ENCODE measurements at places on chromosomes 1 and 21.
A peak's percentile ranks its signal among the peaks of the same experiment; 100 is the strongest.

DNA sequence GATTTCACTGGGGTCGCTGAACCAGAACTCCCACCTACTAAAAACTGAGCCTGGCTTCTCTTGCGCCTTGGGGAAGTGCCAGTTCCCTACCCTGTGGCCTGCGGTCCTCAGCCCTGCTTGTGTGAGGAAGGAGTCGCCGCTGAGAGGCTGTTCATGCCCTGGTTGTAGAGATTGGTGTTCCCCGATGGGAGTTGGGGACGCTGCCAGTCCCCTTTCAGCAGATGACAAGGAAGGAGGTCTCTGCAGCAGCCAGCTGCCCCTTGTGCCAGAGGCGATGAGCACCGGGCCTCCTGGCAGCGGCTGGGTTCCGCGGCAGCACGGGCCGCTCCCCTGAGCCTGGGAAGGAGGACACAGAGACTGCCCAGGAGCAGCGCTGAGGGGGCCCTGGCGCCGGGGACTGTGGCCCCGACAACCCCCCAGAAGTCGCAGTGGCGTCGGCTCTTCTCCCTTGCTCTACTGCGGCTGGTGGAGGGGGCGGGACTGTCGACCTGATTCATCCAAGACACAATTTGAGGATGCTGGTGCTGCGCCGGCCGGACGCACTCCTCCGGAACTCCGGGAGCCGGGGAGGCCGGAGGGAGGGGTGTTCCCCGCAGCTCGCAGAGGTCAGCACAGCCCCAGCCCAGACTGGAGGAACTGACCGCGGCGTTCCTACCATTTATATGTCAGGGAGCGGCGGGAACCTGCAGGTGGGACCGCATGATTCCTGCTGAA is 12.0 kb upstream of the ADORA3 start:
- H3K4me3 ChIP-seq: peak overlapping the region; percentile 23
- peaks cover 27% of the 10 kb centered on the region for H3K4me1 ChIP-seq
- H3K27ac ChIP-seq: peak overlapping the region; percentile 77
- H3K36me3 ChIP-seq: no peaks in the 10 kb centered on the region
- DNase-seq: peak; percentile 48

GRCh38 chr1:157249739-157250138 is 111.5 kb upstream of the ETV3 start:
- H3K36me3 ChIP-seq: peaks cover 5% of the 10 kb centered on the region
- H3K4me3 ChIP-seq: no peak overlapping the region
- H3K27ac ChIP-seq: no peak overlapping the region
- peaks cover 13% of the 10 kb centered on the region for H3K27me3 ChIP-seq
- no peak for DNase-seq
- H3K4me1 ChIP-seq: no peaks in the 10 kb centered on the region

DNA sequence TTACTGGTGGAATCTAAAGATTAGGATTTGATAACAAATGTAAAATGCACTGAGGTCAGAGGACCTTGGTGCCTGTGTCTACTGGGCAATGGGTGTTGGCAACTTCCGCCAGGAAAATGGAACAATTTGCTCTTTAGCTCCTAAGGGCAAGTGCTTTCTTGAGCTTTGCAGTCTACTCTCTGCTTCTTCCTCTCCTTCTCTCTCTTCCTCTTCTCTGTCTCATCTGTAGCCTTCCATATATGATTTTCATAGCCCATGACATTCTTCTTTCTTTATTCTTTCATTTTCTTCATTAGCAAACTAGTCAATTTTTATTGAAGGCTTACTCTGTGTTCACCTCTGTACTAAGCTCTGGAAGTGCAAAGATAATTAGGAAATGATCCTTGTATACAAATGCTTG is 35.5 kb downstream of the OVGP1 start:
- H3K36me3 ChIP-seq: no peaks in the 10 kb centered on the region
- H3K27ac ChIP-seq: no peak overlapping the region
- H3K4me1 ChIP-seq: no peaks in the 10 kb centered on the region
- no peak for DNase-seq

- no peak for DNase-seq
- H3K36me3 ChIP-seq: no peaks in the 10 kb centered on the region
- no peak overlapping the region for H3K4me3 ChIP-seq
- H3K4me1 ChIP-seq: peaks cover 17% of the 10 kb centered on the region
These were observed 9.2 kb downstream of the UAP1 start for GRCh38 chr1:162570718-162571117.

GRCh38 chr1:17597651-17598050 is 58.2 kb downstream of the ARHGEF10L start:
- H3K36me3 ChIP-seq: no peaks in the 10 kb centered on the region
- no peak overlapping the region for H3K4me3 ChIP-seq
- no peak for DNase-seq
- H3K4me1 ChIP-seq: no peaks in the 10 kb centered on the region
- H3K27me3 ChIP-seq: peaks cover 7% of the 10 kb centered on the region
- no peak overlapping the region for H3K27ac ChIP-seq

DNA sequence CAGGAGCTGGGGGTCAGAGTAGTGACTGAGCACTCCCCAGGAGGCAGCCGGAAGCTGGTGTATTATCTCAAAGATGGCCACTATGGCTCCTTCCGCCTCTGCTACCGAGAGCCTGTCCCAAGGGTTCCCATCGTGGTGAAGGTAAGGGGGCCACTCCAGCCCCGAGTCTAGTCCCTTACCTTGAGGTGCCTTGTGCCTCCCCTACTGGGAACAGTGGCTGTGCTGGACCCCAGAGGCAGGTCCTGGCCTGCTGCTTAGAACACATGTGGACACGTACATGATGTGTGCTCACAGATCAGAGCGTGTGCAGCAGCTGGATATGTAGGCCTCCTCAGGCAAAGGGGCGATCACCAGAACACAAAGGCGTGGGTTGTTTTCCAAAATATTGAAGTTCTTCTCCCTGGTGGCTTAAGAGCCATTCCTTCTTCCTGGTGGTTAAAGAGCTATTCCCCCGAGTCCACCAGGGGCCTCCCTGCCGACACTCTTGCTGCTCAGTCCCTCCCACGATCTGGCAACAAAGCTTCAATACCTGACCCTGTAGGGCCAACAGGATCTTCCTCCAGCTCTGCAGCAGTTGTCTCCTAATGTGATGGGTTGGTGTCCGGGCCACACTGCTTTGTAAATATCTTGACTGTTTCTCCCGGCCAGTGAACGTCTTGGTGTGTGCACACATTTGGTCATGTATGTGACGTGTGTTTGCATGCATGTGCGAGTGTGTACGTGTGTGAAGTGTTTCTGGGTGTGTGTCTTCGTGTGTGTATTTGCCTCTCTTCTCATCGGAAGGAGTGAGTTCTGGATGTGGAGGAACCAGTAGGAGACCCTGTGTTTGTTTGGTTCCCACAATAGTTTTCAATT is 68.4 kb upstream of the TINAGL1 start:
- peaks cover 13% of the 10 kb centered on the region for H3K36me3 ChIP-seq
- peaks cover 10% of the 10 kb centered on the region for H3K27me3 ChIP-seq
- peaks cover 6% of the 10 kb centered on the region for H3K4me1 ChIP-seq

- no peaks in the 10 kb centered on the region for H3K27me3 ChIP-seq
- no peak for DNase-seq
- H3K36me3 ChIP-seq: no peaks in the 10 kb centered on the region
These were observed 64.2 kb downstream of the PLA2G4A start for GRCh38 chr1:186892936-186893335.

GRCh38 chr1:37448691-37449417 is 25.5 kb upstream of the ZC3H12A start:
- no peak overlapping the region for H3K27ac ChIP-seq
- no peaks in the 10 kb centered on the region for H3K36me3 ChIP-seq
- peaks cover 4% of the 10 kb centered on the region for H3K4me1 ChIP-seq
- DNase-seq: no peak
- H3K27me3 ChIP-seq: peaks cover 4% of the 10 kb centered on the region

DNA sequence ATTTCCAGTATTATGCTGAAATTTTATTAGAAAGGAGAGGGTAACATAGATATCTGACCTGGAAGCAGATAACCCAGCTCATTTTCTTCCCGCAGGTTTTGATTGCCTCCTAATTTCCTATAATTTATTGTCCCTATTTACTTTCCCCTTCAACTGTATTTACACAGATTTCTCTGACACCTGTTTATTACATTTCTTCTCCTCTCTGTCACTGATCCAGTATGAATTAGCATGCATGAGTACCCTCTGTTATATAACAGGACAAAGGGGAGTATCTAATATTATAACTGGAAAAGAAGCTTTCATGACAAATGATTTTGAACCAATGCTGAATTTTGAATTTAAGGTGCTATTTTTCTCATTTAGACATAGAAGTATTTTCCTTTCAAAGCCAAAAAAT is 37.4 kb downstream of the DENND1B start:
- peaks cover 2% of the 10 kb centered on the region for H3K27me3 ChIP-seq
- H3K27ac ChIP-seq: no peak overlapping the region
- no peak overlapping the region for H3K4me3 ChIP-seq
- H3K36me3 ChIP-seq: no peaks in the 10 kb centered on the region

- DNase-seq: no peak
- no peaks in the 10 kb centered on the region for H3K27me3 ChIP-seq
- peaks cover 15% of the 10 kb centered on the region for H3K4me1 ChIP-seq
- H3K4me3 ChIP-seq: no peak overlapping the region
- no peak overlapping the region for H3K27ac ChIP-seq
- no peaks in the 10 kb centered on the region for H3K36me3 ChIP-seq
These were observed 149.1 kb upstream of the L1TD1 start for GRCh38 chr1:62045574-62045973.

- peaks cover 30% of the 10 kb centered on the region for H3K36me3 ChIP-seq
- H3K27ac ChIP-seq: no peak overlapping the region
- H3K4me1 ChIP-seq: peaks cover 31% of the 10 kb centered on the region
- H3K4me3 ChIP-seq: peak overlapping the region; percentile 21
- peaks cover 6% of the 10 kb centered on the region for H3K27me3 ChIP-seq
These were observed 3.7 kb upstream of the PAQR6 start for GRCh38 chr1:156251527-156251926.

GRCh38 chr1:39384305-39384704 is 107.1 kb upstream of the BMP8A start:
- no peak for DNase-seq
- H3K4me3 ChIP-seq: no peak overlapping the region
- H3K36me3 ChIP-seq: peaks cover 48% of the 10 kb centered on the region
- H3K27ac ChIP-seq: no peak overlapping the region
- H3K4me1 ChIP-seq: peaks cover 3% of the 10 kb centered on the region

DNA sequence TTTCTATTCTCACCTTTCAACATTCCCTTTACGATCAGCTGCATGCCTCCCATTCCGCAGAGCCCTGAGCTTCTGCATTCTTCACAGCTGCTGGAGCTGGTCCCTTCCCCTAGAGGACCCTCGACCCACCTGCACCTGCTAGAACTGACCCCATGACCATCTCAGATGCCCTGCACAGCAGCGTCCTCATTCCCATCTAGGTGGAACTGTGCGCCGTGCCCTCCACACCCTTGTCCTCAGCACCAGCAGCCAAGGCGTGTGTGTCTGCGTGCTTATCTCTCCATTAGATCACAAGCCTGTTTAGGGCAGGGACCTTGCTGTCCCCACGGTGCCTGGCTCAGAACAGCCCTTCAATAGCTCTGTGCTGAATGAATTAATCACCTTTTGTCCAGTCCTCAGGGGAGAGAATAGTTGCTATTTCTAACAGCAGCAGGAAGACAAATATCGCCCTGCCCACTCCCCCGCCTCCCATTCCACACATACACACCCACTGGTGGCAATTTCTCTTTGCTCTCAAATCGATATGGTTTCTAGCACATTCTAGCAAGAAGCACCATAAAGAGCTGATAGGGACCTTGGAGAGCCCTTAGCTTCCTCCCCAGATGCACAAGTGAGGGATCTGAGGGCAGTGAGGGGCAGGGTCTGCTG is 61.7 kb downstream of the KCNN3 start:
- H3K27me3 ChIP-seq: peaks cover 10% of the 10 kb centered on the region
- H3K4me1 ChIP-seq: peaks cover 46% of the 10 kb centered on the region
- H3K27ac ChIP-seq: no peak overlapping the region
- peaks cover 6% of the 10 kb centered on the region for H3K36me3 ChIP-seq
- DNase-seq: no peak

- H3K4me3 ChIP-seq: peak within 1 kb of the TSS; percentile 90
- H3K27ac ChIP-seq: peak within 1 kb of the TSS; percentile 95
- H3K36me3 ChIP-seq: peaks cover 6% of the 10 kb centered on the region
- H3K4me1 ChIP-seq: peaks cover 40% of the 10 kb centered on the region
These were observed at the start of gene DYNLT5 for GRCh38 chr1:66752000-66752592. DYNLT5 (plus strand) TSS chr1:66752459; CDS start chr1:66754659, 2,200 bp downstream.

DNA sequence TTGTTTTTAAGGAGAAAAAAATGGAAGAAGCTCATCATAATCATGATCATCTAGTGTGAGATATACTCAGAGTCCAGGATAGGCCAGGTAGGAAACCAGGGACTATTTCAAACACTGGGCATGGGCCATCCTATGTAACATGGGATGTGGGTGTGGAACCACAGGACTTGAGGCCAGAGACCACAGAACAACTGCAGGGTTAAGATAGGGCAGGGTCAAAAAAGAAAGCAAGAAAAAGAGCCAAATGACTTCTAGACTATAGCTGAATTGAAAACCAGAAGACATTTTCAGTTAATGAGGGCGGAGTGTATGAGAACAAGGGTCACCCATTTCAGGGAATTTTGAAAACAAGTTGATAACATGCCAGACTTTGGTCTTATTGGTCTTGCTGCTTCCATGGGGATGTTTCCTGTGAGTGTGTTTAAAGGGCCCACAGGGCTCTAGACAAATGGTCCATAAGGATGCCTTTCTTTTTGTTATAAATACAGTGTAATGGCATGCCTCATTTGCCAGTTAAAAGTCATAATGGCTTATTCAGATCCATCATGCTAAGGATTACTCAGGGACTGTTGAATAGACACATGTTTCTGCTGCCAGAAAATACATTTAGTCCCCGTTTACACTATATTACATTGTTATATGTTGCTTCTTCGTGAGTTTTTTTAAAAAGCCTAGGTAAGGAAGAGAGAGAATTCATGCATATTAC is 182.0 kb upstream of the C21orf91 start:
- no peak for DNase-seq
- H3K4me3 ChIP-seq: no peak overlapping the region
- peaks cover 5% of the 10 kb centered on the region for H3K36me3 ChIP-seq
- no peaks in the 10 kb centered on the region for H3K4me1 ChIP-seq
- H3K27ac ChIP-seq: no peak overlapping the region

DNA sequence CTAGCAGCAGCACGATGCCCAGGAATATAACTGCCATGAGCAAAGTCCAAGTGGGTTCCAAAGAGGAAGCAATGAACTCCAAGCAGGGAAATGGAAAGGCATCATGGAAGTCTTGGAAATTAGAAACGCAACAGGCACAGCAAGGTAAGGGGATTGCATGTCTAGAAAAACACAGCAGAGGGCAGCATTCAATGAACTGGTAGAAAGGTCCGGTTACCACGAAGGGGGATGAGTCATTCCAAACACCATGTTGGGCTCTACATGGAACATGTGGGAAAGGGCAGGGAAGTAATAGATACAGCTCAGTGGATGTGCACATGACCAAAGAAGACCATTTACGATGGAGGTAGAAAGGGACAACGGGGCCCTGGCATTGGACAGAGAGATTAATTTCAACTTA is 36.4 kb downstream of the RXRG start:
- no peaks in the 10 kb centered on the region for H3K36me3 ChIP-seq
- H3K4me3 ChIP-seq: no peak overlapping the region
- H3K27me3 ChIP-seq: no peaks in the 10 kb centered on the region
- H3K4me1 ChIP-seq: no peaks in the 10 kb centered on the region
- no peak overlapping the region for H3K27ac ChIP-seq
- DNase-seq: peak; percentile 43

GRCh38 chr1:234878288-234878687 is 250.3 kb downstream of the TOMM20 start:
- H3K36me3 ChIP-seq: no peaks in the 10 kb centered on the region
- H3K27ac ChIP-seq: no peak overlapping the region
- no peak overlapping the region for H3K4me3 ChIP-seq

GRCh38 chr1:1305300-1306069 is 2.2 kb downstream of the ACAP3 start:
- H3K4me1 ChIP-seq: peaks cover 15% of the 10 kb centered on the region
- H3K27ac ChIP-seq: no peak overlapping the region
- H3K4me3 ChIP-seq: peak overlapping the region; percentile 92
- DNase-seq: no peak
- no peaks in the 10 kb centered on the region for H3K36me3 ChIP-seq
